ENCODE measurements at places on chromosomes 2 and 18. TPM values are rescaled to one million over a fixed set of nuclear protein-coding genes. Genes with fewer than 3 reads are reported as not detected.

Gene SCN9A
- not detected for total RNA-seq

Gene GULP1
- total RNA-seq, result not detected

Gene CAVIN2
- total RNA-seq, result not detected

Gene LRRC30
- not detected for total RNA-seq

Gene OBSL1
- not detected for total RNA-seq

Measured in CD8-positive, alpha-beta T cell (primary cell).